ENCODE measurements at places on chromosomes 11 and 22.

- DNase-seq = no peak
Measured at GRCh38 chr11:69365558-69365957, 71.6 kb downstream of the MYEOV start.

DNA sequence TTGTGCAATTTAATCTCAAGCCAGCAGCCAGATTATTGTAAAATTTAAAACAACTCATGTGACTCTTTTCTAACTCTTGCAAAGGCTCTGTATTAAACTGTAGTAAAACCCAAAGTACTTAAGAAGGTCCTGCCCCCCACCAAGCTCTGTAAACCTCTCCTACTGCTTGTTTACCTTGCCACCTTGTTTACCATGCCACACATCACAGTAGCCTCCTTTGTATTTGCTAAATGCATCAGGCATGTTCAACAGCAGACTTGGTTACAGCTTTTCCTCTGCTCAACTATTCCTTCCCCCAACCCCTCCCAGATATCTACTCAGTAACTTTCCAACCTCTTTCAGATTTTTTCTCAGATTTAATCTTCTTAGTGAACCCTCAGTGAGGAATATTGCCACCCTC, 861.6 kb downstream of the METTL15 start:
- no peak for DNase-seq

GRCh38 chr22:42688241-42689211, 32.1 kb downstream of the A4GALT start:
- no peak for DNase-seq

GRCh38 chr11:3339340-3339624, 39.7 kb downstream of the ZNF195 start:
- DNase-seq = no peak

GRCh38 chr22:45441138-45441537, 27.6 kb downstream of the RIBC2 start:
- DNase-seq = peak; percentile 48

DNA sequence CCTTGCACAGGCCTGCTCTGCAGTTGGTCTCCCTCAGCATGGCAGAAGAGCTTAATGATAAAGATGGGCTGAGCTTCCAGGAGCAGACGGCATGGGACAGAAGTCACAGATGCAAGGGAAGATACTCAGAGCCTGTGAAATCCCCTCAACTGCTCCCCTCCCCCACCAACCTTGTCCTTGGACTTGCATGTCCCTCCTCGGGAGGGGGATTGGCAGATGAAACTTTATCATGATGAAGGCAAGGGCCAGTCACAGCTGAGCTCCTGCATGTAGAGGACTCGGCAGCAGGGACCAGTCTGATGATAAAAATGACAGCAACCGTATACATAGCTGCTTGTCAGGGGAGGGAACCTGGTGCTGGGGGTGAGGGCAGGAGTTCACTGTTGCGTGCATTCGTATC, 6.8 kb upstream of the SLC22A8 start:
- DNase-seq = no peak

DNA sequence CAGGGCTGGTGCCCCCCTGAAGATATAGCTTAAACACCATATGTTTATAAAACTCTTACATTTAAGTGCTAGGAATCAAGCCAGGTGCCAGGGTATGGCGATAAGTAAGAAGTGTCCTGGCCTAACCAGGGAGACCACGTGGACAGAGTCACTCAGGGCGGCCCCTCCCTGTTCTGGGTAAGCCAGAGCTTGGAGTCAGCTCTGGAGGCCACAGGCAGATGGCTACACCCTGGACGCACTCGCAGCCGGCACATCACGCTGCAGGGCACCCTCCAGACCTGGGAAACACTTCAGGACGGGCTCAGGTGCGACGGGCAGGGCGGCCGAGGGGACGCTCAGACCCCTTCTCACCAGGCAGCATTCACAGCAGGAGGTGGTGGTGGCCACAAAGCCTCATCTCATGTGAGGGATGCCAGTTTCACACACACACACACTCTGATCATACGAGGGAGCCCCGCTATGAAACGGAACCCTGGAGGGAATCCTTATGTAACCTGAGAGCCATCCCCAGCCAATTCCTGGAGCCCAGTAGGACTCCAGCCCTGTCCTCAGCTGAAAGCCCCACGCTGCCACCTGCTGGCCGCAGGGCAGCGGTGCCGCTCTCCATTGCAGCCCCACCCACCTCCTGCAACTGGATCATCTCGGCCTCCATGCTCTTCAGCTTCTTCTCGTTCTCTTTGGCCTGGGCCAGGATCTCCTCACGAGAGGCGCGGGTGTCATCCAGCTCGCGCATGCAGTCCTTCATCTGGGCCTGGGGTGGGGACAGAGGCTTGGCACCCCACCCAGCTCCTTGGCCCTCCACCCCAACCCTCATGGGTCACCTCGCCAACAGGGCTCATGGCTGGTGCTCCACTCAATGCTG, 33.4 kb downstream of the APOL1 start:
- DNase-seq = peak; percentile 72

- DNase-seq = no peak
Measured at GRCh38 chr11:120554766-120555432, 43.4 kb downstream of the GRIK4 start.

DNA sequence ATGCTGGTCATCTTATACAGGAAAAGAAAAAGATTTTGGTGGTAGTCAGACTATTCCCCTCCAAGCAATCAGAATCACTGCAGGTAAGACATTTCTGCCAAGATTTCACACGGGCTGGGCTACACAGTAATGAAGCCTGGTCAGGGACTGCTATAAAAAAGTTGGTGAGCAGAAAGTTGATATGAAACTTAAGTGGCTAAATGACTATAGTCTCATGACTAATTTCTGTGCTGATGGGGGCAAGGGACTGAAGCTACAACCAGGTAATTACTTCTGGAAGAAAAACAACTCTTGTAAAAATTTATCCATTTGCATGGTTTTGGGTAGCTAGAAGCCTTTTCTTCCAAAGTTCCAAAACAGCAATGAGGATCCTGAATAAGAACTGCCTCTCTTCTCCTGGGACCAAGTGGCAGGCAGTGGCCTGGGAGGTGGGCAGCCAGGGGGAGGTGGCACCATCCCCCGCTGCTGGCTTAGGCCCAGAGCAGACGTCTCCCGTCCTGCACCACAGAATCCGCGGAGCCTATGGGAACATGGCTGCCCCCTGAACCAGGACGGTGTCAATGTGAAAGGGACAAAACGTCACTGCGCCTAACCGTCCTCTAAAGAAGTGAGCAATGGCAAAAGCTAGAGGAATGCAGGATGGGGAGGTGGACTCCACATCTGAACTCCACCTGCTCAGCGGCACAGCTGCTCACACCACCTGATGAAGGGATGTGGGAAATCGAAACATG, 122.6 kb upstream of the LMO1 start:
- DNase-seq = no peak

DNA sequence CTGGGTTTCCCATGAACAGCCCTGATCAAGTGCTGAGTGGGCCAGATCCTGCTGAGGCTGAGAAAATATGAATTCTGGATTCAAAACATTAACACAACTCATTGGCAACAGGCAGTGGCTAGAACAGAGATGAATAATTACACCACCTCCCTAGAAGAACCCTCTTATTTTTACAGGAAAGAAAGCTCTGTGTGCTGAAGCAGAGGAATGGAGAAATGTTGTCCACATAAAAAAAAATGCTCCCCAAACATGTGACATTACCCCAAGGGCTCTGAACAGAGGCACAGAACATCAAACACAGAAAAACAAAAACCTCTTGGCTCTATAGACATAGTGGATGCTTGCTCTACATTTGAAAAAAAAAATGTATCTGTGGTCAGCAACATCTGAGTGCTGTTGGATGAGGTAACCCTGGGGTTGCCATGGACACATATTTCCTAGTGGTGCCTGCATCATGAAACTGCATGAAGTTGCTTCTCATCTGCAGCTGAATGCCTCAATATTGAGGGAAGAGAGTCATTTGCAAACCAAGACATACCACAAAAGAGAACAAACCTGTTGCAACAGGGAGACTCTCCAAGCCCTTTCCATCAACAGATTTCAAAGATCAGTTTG, 98.8 kb downstream of the SNX19 start:
- DNase-seq = no peak

DNA sequence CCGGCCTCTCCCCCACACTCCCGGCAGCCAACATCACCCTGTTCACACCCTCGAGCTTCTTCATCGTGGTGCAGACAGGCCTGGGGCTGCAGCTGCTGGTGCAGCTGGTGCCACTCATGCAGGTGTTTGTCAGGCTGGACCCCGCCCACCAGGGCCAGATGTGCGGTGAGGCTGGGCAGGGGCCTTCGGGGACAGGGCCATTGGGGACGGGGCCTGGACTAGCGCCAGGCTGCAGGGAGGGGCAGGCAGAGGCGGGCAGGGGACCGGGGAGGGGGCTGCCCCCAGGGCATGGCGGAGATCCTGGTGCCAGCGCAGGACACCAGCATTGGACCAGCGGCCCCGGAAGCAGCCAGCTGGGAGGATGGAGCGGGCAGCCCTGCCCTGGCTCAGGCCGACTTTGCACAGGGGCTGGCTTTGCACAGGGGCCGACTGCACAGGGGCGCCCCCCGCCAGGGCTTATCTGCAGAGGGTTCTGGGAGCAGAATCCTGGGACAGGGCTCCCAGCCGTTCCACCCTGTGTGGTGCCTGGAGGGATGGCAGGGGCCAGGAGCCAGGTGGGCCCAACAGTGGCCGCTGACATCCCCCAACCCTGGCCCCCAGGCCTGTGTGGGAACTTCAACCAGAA, 8.6 kb downstream of the MUC5B start:
- DNase-seq = no peak

DNA sequence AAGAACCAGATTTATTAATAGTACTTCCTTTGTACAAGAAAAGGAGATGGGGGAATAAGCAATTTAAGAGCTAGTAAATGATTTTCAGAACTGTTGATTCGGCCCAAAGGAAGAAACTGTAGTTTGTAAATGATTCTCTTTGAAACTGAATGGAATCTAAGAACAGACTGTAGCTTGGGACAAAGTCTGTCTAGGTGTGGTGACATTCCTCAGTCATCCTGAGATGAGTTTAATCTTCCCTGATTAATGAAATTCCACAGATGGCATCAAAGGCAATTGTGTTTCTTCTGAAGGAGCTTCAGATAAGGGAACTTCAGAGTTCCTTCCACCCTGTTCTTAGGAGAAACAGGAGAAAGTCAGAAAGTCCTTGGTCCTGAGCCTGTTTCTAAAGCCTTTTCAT, 2095.9 kb downstream of the LRRC4C start:
- DNase-seq = no peak

- DNase-seq = no peak
Measured at GRCh38 chr22:48091060-48091650, 1328.7 kb downstream of the TBC1D22A start.
